BJ (cell line): ENCODE measurements at places on chromosomes 2 and 18.
A peak's percentile ranks its signal among the peaks of the same experiment; 100 is the strongest.

- no peak for DNase-seq
Measured at GRCh38 chr2:66574701-66575624, 140.0 kb downstream of the MEIS1 start.

DNA sequence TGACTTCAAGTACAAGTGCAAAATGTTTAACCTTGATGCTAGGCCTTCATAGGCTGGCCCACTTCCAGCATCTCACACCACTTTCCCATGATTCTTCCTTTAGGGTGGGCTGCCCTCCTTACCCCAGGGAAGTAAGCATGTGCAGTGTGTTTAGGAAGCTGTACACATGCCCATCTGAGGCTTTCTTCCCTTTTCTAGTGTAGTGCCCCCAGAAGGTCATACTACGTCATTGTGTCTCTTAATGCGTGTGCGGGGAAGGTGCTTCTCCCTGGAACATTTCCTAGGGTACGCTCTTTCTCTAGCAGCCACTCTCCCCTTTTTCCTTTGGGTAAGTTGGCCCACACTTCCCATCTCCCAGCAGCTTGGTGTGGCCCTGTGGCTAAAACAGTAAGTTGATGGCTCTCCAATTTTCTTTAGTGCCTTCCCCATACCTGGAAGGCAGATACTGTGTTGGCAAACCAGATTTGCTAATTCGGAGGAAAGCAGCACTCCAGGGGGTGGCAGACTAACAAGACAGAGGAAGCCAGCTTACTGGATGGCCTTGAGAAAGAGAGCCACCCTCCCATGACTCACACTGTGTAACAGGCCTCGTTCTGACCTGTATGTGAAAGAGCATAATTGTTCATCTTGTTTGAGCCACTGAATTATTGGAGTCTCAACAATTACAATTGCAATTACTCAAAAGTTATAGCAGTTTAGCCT is 1.1 kb upstream of the SULT6B1 start:
- peak; percentile 31 for DNase-seq

DNA sequence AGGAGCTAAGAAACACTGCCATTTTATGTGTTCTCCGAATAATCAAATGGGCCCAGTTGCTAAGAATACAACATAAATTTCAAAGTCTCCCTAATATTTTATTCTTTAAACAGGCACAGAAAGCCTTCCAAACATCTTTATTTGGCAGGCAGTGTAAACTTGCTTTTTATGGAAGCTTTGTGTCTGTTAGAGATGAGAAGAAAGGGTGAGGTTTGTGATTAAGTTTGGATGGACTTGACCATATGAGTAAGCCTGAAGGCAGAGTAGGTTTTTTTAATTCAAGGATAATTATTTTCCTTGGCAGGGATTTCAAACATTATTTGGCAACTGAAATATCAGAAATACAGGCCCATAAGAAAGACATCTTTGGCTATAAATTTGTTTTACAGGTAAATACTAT is 62.9 kb downstream of the COX7A2L start:
- no peak for DNase-seq

DNA sequence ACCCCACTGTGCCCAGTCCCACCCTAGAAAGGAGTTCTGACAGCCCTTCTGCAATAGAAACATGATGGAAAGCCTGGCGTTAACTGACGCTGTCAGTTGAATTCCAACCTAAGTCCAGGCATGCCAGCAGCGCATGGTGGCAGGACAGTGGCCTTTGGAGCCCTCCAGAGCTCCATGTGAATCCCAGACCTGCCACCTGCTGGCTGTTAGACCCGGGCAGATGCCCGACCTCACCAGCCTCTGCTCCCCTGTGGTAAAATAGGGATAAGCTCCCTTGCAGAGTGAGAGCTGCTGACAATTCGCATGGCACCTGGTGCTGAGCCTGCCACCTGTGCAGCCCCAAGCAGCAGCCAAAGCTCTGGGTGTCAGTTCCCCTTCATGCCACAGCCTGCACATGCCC is 138.6 kb downstream of the LOXHD1 start:
- no peak for DNase-seq

DNA sequence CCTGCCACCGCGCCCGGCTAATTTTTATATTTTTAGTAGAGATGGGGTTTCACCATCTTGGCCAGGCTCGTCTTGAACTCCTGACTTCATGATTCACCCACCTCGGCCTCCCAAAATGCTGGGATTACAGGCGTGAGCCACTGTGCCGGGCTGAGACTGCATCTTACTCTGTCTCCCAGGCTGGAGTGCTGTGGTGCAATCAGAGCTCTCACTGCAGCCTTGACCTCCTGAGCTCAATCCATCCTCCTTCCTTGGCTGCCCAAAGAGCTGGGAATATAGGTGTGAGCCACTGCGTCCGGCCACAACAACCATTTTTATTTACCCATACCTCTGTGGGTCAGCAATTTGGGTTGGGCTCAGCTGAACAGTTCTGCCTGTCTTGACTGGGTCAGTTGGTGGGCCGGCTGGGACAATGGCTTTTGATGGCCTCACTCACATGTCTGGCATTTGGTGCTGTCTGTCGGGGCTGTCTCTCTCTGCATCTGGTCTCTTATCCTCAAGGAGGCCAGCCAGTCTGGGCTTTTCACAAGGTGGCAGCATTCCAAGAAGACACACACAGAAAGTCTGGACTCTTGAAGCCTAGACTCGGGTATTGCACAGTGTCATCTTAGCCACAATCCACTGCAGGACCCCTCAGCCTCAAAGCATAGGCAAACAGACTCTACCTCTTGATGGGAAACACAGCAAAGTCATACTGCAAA is 116.8 kb upstream of the GATA6 start:
- no peak for DNase-seq

GRCh38 chr2:240963065-240963867 is 35.2 kb upstream of the SNED1 start:
- DNase-seq = no peak

- no peak for DNase-seq
Measured at GRCh38 chr2:41000906-41001305, 549.0 kb upstream of the SLC8A1 start.

- DNase-seq = no peak
Measured at GRCh38 chr18:32803568-32803967, 30.7 kb upstream of the KLHL14 start.

DNA sequence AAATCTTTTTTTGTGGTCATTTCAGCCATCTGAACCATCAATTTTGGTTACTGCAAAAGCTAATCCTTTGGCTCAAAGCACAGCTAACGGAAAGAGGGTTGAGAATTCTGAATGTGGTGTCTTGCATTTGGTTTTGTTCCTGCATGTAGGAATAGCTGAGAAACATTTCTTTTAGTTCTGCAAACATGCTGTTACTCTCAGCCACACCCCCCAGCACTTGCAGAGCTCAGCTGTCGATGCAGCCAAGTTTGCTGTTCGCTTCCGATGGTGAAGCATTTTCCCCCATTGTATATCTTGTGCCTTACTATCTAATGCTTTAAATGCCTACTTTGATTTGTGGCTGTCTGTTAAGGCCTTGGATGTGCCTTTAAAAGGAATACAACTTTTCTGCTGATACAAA is 294.9 kb upstream of the FANCL start:
- no peak for DNase-seq

GRCh38 chr2:42752314-42752713 is 11.6 kb downstream of the OXER1 start:
- no peak for DNase-seq

GRCh38 chr2:41431756-41432155 is 616.1 kb upstream of the PKDCC start:
- DNase-seq = no peak

- no peak for DNase-seq
Measured at GRCh38 chr18:31429623-31430022, 17.9 kb upstream of the DSG3 start.
